ENCODE measurements at places on chromosomes 5 and 9. TPM values are rescaled to one million over a fixed set of nuclear protein-coding genes. Genes with fewer than 3 reads are reported as not detected.

C5orf22 gene
- total RNA-seq, result 29.9 TPM

SCAI gene
- 11.3 TPM for total RNA-seq

C5orf15 gene
- 122 TPM for total RNA-seq

FLT4 gene
- 0.13 TPM for total RNA-seq

CMYA5 gene
- 6.1 TPM for total RNA-seq

PLAC8L1 gene
- total RNA-seq, result not detected

SV2C gene
- not detected for total RNA-seq

RIC1 gene
- total RNA-seq, result 42.1 TPM

CYLC2 gene
- not detected for total RNA-seq

EDIL3 gene
- total RNA-seq, result 442 TPM

CSNK1A1 gene
- 436 TPM for total RNA-seq

DBH gene
- not detected for total RNA-seq

CCDC180 gene
- 8.6 TPM for total RNA-seq

ASPN gene
- 17.0 TPM for total RNA-seq

GPSM1 gene
- total RNA-seq, result 36.5 TPM

HMCN2 gene
- 0.11 TPM for total RNA-seq

NPR2 gene
- 29.2 TPM for total RNA-seq

LCN1 gene
- not detected for total RNA-seq

Data from articular chondrocyte of knee joint (primary cell).